ENCODE measurements at places on chromosomes 5 and 9.

- no peak for DNase-seq
Measured at GRCh38 chr9:74663439-74663838, 166.3 kb downstream of the RORB start.

GRCh38 chr5:151870820-151871219 lies 53.8 kb downstream of the GLRA1 start:
- no peak for DNase-seq

DNA sequence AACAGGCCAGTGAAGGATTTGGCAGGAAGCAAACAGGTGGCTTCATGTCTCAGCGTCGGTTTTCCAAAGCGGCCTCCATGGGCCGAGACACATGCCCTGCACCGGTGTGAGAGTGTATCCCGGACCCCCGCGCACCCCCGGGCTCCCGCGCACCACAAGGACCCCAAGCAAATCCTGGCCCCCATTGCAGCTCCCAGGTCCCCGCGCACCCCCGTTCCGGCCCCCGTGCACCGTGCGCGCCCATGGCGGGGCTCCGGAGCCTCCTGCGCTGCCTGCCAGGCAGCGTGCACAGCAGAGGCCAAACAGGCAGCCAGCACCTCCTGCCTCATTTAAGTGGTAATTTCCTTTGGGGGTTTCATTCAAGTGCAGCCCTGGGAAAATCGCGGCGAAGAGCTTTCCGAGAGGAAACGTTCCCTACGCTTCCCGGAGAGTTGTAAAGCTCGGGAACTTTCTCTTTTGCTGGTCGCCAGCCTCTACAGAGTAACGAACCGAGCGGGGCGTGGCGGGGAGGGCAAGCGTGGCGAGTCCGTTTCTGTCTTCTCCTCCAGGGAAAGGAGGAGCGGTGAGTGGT lies 145.5 kb upstream of the SLC24A2 start:
- DNase-seq = no peak

DNA sequence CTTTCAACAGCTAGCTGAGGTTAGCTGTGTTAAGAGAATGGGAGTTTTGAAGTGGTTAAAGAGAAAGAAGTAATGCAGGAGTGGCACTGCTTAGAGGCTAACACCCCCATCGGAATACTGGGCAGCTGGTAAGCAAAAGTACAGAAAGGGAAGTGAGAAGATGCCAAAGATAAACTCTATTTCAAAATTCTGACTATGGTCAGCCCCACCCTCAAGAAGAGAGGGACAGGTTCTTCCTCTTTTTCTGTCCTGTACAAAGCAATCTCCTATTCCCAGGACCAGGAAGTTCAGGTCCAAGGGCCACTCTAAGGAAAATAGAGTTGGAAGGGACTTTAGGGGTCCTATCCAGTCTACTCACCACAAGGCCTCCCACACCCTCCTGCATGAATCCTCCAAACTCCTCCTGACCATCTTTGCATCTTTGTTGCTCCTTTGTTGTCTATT lies 45.9 kb upstream of the JAK2 start:
- DNase-seq = no peak

DNA sequence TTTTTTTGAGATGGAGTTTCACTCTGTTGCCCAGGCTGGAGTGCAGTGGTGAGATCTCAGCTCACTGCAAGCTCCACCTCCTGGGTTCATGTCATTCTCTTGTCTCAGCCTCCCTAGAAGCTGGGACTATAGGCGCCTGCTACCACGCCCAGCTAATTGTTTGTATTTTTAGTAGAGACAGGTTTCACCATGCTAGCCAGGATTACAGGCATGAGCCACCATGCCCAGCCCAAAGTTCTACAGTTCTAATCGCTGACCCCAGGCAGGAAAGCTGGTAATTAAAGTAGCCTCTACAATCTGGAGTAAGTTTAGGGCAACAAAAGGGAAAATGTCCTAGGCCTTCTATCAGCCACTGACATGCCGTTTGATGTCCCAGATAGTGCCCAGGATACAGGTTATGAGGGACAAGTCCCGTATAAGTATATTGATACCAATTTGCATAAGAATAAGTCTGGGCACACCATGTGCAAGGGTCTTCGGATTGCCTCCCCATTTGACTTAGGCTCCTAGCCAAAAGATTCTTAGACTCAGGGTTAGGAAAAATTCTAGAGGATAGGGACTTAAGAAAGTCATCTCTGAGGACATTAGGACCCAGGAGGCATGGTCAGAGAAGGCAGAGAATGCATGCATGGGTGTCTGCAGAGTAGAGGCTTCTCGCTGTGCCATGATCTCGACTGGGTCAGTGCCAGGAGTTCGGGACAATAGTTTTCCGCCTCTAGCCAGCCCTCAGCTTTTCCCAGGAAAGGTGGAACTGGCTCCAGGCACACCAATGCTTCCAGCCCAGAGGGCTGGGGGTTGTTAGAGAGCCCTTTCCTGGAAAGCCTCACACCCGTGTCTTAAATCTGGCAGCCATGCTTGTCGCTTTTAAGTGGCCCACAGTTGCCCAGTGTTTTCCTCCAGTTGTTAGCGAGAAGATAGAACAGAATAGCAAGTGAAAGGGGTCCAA lies 1111.1 kb downstream of the TAF11L14 start:
- DNase-seq = peak; percentile 24

- peak; percentile 31 for DNase-seq
Measured at GRCh38 chr5:98839469-98840383, 66.3 kb downstream of the RGMB start.

- DNase-seq = no peak
Measured at GRCh38 chr9:1938135-1938534, 77.0 kb upstream of the SMARCA2 start.

DNA sequence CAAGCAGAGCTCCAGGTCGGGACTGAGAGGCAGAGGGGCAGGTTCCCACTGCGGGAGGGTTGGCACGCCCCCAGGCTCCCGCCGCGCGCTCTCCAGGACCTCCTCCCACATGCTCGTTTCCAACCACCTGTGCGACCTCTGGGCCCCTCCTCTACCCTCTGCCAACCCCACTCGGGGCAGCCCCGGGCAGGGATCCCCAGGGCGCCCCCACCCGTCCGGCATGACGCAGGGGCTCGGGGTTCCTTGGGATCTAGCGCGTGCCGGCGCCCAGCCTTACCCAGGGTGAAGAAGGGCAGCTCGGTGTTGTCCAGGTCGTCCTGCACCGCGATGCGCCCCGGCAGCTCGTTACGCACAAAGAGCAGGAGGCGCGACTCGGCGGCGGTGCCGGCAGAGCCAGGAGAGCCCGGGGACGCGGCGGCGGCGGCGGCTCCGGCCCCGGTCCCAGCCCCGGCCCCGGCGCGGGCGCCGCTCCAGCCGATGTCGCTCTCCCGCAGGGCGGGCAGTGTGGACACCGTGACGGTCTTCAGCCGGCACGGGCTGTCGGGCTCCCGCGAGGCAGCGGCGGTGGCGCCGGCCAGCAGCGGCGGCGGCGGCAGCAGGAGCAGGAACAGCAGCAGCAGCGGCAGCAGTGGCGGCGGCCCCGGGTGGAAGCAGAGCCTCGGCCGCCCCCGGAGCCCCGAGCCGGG lies 494 bp downstream of the ASTN2 start:
- DNase-seq = no peak

- no peak for DNase-seq
Measured at GRCh38 chr5:56827049-56827448, 11.7 kb downstream of the MAP3K1 start.

- peak; percentile 44 for DNase-seq
Measured at GRCh38 chr9:132268725-132269352, 85.9 kb downstream of the SETX start.

- DNase-seq = peak; percentile 76
Measured at GRCh38 chr9:130053504-130054324, at the start of gene GPR107. GPR107 (plus strand) TSS chr9:130053906; CDS start chr9:130053933, 27 bp downstream.

- DNase-seq = peak; percentile 30
Measured at GRCh38 chr5:54902791-54903473, 82.5 kb downstream of the ESM1 start.

GRCh38 chr5:78574731-78575161 lies 73.8 kb downstream of the LHFPL2 start:
- no peak for DNase-seq

DNA sequence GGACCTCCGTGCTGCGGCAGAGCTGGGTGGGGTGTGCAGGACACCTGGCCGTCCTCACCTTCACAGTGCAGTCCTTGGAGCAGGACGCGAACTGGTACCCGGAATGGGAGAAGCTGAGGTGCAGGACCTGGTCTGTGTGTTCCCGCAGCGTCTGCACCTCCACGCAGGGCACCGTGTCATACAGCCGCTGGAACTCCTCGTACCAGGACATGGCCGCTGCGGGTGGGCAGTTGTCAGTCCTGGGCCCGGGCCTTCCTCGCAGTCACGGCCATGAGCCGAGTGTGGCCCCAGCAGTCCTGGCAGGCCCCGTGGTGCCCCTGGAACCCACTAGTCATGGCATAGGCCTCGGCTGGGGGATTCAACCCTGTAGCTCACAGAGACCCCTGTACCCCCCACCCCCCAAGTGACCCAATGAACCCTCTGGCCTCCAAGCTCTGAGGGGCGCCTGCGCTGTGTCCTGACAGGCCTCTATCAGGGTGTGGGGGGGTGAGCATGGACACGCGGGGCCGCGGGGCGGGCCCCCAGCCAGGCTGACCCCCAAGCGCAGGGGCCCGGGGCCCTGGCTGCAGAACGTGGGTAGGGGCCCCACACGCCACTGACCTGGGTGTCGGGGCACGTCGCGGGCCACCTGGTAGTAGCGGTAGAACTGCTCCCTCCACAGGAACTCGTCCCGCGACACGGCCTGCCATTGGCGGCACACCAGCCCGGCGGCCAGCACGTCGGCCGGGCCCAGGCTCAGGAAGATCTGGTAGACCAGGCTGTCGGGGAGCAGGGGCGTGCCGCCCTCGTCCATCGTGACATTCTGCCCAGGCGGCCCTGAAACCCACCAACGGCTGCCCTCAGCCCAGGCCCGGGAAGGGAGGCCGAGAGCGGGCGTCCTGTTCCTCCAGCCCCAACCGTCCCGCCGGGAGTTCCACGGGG lies 987 bp downstream of the FBXW5 start:
- no peak for DNase-seq

DNA sequence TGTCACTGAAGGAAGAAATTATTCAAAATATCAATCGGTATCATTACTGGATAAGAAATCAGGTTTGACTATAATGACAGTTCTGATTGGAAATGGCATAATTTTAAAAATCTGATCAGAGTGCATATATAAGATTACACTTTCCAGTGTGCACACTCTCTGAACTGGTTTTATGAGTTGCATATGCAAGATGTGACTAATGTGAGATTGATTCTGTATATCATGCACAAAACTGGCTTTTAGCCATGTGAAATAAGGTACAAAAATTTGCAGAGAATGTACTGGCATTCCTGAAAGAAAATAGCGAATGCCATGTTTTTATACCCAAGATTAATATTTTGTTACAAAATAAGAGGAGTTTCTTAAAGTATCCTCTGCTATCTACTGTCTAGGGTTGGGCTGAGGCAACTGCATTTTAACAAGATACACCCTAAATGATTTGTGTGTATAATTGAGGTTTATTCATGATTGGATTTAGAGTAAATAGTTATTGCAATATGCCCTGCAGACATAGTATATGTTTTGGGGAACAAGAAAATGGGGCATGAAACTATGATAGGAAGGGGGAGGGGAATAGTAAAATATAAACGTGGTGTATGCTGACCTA lies 70.7 kb downstream of the LNPEP start:
- no peak for DNase-seq

DNA sequence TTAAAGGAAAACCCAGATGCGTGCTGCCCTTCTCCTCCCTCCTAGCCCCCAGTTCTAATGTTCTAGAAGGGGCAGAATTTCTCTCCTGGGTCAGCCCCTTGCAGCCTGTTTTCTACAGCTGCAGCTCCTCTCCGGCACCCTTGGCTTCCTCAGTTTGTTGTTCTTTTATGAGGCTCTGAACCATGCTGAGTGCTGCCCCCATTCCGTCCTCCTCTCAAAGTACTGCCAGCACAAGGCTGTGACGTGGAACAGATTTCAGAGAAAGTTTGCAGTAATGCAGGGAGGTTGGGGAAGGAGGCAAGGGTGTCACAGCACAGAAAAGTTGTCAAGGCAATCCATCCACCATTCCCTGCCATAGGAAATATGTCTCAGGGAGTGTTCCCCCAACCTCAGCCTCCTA lies 63.3 kb downstream of the RGS3 start:
- DNase-seq = no peak

DNA sequence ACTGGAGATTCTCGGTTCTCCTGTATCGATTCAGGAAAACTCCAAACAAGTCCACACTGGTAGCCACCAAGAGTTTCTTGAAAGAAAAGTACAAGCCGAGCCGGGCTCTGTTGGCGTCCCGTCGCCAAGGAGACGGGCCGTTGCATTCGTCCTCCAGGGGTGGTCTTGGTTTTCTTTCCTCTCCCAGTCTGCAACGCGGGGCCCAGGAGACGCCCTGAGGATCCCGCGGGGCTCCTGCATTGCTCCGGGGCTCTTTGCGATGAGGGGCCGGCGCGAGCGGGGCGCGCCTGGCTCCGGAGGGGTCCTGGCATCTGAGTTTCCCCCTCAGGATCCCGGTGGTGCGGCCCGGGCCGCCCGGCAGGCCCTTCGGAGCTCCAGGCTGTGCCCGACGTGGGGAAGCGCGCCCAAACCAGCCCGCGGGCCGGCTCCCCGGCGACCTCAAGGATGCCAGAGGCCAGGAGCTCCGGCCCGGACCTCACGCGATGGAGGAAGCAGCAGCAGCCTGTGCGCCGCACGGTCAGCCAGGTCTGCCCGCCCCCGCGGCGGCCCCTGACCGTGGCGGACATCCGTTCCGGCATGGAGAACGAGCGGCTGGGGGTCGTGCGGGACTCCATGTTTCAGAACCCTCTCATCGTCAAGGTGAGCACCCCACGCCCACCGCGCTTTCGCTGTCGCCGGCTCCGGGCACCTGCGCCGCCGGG lies at the start of gene CFAP77:
CFAP77 (plus strand) TSS at position 384 of the 701 bp plus-strand sequence; CDS start at position 445, 61 bp downstream.
- DNase-seq = peak; percentile 21

GRCh38 chr5:64637837-64638443 lies 52.4 kb upstream of the SHISAL2B start:
- DNase-seq = no peak

- no peak for DNase-seq
Measured at GRCh38 chr5:143004361-143005145, 234.4 kb downstream of the ARHGAP26 start.

DNA sequence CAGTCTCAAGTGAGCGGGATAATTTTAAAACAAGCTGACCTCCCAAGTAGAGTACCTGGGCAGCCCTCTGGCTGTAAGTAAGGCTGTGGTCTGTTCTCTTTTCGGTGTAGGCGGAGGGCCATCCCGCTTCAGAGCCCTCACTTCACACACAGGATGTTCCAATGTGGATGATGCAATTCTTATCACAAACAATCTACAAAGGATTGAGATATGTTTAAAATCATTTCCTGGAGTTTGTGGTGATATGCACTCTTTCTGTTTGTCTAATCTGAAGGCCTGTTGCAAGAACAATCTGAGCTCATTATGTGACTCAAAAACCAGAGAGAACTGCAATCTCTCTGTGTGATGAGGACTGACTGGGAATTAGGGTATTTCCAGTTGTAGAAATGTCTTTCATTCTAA lies 42.5 kb downstream of the ITGA2 start:
- DNase-seq = no peak

- DNase-seq = peak; percentile 7
Measured at GRCh38 chr5:175895686-175896102, 24.3 kb downstream of the CPLX2 start.

DNA sequence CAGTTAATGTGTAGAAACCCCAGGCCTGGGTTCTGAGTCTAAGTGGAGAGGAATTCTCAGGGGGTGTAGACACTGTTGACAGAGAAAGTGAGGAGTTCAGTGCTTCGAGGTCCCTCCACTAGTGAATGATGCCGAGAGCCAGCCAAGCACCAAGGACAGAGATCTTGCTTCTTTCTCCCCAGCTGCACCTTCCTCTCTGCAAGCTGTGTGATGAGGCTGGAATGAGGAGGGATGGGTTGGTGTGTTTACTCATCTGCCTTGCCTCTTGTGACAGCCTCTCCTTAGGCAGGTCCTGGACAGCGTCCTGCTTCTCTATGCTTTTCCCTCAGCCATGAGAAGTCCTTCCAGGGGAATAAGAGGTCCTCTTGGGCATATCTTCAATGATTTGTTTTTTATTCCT lies 35.3 kb downstream of the HNRNPH1 start:
- DNase-seq = no peak
